ENCODE measurements at places on chromosomes 12 and 14. TPM values are rescaled to one million over a fixed set of nuclear protein-coding genes. Genes with fewer than 3 reads are reported as not detected.

RTL1 gene
- total RNA-seq: 0.12 TPM

DNA sequence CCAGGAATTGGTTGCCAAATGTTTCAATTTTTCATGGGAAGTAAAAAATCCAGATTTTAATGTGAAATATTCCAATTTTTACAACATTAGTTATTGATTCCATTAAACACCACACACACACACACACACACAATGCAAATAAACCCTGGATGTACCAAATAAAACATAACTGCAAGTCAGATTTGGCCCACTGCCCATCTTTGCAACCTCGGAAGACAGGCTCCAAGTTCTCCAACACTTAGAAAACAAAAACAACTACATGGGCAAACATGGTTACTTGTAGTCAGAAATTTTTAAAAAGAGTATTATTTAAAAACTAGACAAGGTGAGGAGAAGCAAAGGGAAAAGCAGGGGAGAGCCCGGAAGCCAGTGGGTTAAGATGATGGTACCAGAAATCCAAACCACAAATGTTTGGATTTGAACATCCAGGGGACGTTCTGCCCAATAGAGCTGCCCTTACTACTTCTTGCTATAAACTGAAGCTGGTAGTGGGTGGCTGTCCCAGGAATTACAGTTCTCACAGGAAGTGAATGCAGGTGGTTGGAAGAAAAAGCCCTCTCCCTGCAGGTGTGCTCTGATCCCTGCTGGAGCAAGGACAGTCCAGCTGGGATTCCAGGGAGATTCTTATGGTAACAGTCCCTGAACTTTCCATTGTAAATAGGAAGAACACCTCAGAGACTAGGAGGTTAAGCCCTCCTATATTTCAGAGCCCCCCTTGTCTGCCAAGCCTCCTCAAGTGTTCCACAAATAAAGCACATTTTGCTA lies 111.7 kb downstream of the SLC25A21 start:
- DNase-seq: no peak

MYH6 gene
- total RNA-seq: not detected

GRCh38 chr14:77278461-77279230 lies 7.6 kb upstream of the NGB start:
- DNase-seq: no peak

CYP27B1 gene
- total RNA-seq: 1.8 TPM

DNA sequence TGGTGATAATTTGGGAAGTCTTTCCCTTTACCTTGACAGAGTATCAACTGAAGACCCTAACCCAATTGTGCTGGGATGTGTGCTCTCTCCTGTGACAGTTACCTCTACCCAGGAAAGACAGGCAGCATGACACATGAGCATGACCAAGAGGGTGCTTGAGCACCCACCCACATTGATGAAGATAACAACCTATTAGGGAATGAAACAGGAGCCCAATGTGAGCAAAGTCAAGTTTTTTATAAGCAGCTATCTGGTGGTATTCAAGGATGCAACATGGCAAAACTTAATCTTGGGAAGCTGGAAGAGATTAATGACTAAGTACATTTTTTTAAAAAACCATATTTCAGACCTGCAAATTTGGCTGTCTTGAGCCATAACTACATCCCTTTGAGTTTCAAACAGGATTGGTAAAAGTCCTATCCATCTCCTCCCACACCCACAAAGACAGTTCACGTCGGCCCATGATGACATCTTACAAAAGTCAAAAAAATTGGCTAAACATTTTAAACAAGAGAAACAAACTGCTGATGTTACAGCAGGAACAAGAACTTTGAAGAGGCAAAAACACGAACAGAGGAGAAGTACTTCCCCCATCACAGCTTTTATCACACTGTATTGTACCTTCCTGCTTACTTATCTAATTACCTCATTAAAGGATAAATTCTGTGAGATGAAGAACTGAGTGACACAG lies 60.3 kb downstream of the MED13L start:
- DNase-seq: no peak

MIPOL1 gene
- total RNA-seq: 22.0 TPM

GRCh38 chr14:100152091-100152490 lies 7.4 kb downstream of the DEGS2 start:
- DNase-seq: no peak

SLC39A5 gene
- total RNA-seq: 0.98 TPM

All from Calu3 (cell line).